ENCODE measurements at places on chromosomes 5 and 9.
A peak's percentile ranks its signal among the peaks of the same experiment; 100 is the strongest.

- no peak for DNase-seq
Observed at GRCh38 chr9:95360866-95361265, 43.4 kb upstream of the FANCC start.

DNA sequence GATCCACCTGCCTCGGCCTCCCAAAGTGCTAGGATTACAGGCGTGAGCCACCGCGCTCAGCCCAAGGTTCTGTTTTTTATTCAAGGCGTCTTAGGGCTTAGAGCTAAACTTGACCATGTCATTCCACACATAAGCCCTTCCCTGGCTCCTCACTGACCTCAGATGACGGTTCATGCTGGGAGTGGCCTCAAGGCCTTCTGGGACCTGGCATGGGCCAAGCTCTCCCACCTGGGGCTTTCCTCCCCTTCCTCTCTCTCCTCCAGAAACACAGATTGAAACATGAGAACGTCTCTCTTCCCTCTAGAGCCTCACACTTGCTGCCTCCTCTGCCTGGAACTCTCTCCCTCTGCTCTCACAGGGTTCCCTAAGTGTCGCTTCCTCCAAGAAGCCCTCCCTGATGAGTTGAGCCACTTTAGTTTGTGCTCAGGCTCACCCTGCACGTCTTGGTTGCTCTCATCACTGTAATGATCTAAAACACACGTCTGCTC, 155.6 kb upstream of the IER5L start:
- no peak for DNase-seq

- no peak for DNase-seq
Observed at GRCh38 chr5:150731669-150732242, 27.1 kb downstream of the DCTN4 start.

DNA sequence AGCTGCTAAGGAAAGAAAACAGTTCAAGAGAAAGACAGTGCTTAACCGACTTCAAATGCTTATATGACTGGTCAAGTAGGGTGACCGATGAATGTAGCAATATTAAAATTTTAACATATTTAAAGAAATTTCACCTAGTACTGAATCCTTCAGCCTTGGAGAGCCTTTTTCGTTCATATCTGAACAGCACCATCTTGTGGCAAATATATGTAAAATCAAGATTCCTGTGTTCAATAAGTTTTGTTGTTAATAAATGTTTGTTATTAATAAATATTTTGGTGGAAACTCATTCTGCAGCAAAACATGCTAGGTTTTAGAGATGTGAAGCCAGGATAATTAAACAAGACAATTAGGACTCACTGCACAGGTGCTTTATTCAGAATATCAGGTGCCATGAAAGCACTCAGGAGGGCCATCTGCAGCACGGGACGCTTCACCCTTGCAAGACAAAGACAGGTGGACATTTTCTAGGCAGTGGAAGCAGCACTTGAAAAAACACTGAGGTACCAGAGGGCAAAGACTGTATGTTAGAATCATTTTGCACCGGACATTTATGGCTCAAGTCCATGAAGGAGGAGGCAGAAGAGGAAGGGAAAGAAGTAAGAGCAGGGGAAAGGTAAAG, 15.6 kb downstream of the TICAM2 start:
- no peak for DNase-seq

DNA sequence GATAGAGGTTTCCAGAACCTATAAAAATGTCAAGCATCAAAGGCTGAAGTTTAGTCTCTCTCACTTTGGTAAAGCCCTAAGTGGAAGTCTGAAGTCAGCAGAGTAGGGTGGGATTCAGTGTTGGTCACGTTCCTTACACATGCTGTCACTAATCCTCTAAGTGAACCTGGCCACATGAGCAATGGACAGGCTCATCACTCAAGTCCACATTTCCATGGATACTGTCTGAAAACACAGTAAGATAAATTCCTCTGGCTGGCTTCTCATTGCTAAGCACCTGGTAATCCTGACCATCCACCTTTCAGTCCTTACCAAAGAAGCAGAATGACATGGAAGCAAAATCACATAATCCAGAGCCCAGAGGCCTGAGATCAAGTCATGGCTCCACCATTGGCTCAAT, 43.8 kb downstream of the GNA14 start:
- no peak for DNase-seq

DNA sequence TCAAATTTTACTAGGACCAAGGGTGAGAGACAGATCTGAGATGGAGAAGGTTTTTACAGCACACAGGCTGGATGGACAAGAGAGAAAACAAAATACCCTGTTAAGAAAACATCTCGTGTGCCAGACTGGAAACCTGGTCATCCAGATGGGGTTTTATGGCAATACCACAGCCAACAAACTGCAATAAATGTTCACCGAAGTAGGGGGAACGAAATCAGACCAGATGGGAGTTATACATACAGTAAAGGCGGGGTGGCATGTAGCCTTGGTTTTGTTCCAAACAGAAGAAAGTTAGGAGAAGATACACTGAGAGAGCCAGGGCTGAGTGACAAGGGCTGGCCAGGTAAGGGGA, 63.3 kb downstream of the DCP2 start:
- DNase-seq: no peak

DNA sequence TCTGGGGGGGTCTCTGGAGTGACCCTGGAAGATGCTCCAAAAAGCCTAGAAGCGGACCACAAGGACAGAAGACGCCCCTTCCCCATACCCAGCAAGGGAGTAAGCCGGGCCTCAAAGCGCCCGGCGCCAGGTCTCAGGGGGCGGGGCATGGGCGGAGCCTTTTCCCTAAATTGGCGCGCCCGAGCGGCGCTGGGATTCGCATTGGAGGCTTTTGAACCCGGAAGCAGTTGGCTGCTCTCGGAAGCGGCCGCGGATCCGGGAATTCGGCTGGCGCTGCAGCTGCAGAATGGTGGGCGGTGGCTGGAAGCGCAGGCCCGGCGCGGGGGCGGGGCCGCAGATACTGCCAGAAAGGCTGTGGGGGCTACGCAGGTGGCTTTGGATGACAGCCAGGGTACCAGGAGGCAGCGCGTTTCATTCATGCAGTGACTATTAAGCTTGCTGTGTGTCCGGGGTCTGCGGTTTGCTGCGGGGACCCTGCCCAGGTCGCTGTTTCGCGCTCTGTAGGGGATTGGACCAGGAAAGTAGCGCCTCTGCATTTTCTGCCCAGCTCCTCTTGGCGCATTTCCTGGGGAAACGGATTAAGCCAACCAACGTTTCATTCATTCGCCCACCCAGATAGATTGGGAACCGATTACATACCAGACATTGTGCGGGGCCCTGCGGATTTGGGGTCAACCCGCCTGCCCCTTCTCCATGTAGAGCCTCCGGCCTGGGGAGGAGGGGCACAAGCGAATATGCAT, 83.0 kb upstream of the FREM1 start:
- DNase-seq: peak; percentile 56

GRCh38 chr9:136566901-136567300, 21.1 kb upstream of the NOTCH1 start:
- DNase-seq: no peak

- no peak for DNase-seq
Observed at GRCh38 chr9:126750941-126751725, 53.7 kb upstream of the ZBTB43 start.

GRCh38 chr5:150329038-150329437, 26.3 kb upstream of the ARSI start:
- no peak for DNase-seq

DNA sequence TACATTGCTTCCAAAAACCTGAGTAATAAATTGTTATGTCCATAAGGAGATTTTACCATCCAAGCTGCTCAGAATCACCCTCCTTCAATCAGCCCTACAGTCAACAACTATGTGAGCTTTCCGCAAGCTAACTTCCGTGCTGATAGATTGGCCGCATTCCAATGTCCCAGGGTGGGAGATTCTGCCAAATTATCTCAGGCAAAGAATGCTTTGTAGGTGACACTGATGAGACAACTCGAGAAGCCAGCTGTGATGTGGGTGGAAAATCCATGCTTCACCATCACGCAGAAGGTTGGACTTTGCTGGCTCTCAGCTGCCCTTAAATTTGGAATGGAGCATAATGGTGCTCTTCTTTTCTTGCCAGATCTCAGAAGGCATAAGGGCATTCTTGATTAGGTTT, 44.9 kb upstream of the HCN1 start:
- no peak for DNase-seq

- DNase-seq: no peak
Observed at GRCh38 chr9:95479330-95479729, 37.4 kb downstream of the PTCH1 start.

DNA sequence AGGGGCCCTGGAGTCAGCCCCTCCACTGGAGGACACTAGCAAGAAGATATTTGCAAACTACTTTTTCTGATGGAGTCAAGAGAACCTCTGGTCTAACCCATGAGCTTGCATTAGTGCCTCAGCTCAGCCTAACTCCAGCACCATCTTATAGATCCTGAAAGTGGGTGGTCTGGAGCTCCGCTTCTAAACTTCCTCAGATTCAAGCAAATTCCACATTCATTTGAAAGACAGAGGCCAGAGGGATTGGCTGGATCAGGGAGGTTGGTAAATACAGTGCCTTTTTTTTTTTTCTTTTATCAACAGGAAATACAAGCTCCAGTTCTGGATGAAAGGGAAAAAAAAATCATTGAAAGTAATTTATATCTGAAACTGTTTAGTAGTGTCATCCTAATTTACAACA, 99.9 kb downstream of the ENC1 start:
- no peak for DNase-seq

- no peak for DNase-seq
Observed at GRCh38 chr9:29001006-29001405, 1427.7 kb upstream of the C9orf72 start.

DNA sequence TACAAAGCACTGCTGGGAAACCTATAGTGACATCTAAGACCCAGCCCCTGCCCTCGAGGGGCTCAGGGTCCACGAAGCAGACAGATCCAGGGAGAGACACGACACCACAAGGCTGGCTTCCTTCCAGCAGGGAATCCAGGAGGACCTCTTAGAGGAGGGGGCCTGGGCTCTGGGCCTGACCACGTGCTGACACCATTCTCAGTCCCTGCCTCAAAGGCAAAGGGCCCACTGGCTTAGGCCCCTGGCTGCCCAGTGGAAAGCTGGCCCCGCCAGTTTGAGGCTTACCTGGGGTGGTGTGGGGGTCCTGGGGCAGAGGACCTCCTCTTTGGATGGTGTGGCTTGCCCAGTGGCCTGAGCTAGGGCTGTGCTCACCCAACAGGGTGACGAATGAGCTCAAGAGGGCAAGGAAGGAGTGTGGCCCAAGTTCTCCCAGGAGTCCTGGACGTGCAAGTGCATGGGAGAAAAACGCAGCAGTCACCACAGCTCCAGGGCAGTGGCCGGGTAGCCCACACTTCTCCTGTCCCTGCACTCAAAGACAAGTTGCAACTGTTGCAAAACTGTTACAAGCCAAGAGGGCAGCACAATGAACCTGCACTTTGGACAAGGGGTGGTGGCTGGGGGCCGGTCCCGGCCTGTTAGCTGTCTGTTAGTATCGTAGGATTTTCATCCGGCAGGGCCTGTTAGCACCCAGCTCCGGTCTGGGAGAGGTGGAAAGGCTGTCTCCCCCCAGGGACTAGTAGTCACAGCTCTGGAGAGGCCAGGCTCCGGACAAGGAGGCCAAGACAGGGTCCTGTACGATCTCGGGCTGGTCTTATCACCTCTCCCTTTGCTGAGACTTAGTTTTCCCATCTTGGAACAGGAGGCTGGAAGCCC, 1.5 kb upstream of the SARDH start:
- no peak for DNase-seq

- DNase-seq: no peak
Observed at GRCh38 chr5:168601972-168602371, 22.8 kb upstream of the PANK3 start.

DNA sequence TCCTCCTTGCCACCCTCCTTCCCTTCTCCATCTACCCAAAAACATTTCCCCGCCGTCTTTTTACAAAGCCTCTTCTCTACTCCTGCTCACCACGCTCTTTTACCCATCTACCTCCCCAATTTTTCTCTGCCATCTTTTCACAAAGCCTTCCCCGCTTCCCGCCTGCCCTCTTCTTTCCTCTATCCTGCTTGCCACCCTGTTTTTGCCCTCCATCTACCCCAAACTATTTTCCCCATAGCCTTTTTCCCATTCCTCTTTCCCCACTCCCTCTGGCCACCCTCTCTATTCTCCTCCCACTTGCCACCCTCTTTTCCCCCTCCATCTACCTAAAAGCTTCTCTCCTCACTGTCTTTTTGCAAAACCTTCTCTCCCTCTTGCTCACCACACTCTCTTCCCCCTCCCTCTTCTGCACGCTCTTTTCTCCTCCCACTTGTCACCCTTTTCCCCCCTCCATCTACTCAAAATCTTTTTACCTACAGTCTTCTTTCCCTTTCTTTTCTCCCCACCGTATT, 19.4 kb upstream of the TRIM52 start:
- DNase-seq: no peak

DNA sequence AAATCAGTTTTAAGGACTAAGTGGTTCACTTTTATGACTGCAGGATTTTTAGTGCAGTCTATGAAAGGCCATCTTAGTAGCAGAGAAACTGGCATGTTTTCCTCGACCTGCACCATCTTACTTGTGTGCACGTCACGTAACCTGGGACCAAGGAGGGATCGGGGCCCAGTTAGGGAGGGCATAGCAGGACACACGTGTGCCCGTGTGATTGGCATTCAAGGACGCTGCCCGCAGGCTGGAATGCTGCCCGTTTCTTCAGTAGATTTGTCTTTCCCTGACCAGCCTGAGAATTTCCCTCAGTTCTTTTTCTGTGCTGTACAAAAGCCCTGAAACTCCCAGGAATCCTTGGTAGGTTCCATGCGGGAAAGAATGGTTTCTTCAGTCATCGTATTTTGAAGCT, 196.3 kb downstream of the TRIO start:
- no peak for DNase-seq

Data from stimulated activated CD4-positive, alpha-beta T cell treated with anti-CD3 and anti-CD28 coated beads, Interleukin-4, amount 100 ng/mL, for 48 hours (primary cell).